Stimulated activated CD4-positive, alpha-beta T cell treated with anti-CD3 and anti-CD28 coated beads, Interleukin-1b, Interleukin-23, amount 100 ng/mL, for 1 hour (primary cell): ENCODE measurements at places on chromosomes 4 and X.

GRCh38 chr4:825971-826330 lies at the start of gene CPLX1:
Gene CPLX1 (minus strand): TSS chr4:826129. CDS start chr4:824522, 1,607 bp downstream.
- DNase-seq, result no peak

DNA sequence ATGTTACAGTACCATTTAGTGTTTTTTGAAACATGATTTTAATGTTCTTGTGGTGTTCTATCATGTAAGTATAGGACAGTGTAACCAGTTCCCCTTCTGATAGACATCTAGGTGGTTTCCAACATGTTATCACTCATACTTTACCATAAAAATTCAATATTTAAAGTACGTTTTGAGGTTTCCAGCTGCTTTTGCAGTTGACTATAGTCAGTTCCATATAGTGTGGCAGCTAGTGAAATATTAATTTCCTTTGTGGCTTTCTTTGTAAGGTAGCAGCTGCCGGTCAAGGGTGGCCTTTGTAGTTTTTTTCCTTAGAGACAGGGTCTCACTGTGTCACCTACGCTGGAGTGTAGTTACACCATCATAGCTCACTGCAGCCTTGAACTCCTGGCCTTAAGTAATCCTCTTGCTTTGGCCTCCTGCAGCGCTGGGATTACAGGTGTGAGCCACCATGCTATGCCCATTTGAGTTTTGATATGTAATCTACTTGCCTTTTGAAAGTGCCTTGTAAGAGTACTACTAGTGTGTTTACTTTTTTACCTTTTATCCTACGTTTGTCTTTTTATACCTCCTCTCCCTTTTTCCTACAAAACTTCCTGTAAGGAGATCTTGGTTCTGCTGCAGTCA lies 63.0 kb downstream of the ARHGAP10 start:
- no peak for DNase-seq

DNA sequence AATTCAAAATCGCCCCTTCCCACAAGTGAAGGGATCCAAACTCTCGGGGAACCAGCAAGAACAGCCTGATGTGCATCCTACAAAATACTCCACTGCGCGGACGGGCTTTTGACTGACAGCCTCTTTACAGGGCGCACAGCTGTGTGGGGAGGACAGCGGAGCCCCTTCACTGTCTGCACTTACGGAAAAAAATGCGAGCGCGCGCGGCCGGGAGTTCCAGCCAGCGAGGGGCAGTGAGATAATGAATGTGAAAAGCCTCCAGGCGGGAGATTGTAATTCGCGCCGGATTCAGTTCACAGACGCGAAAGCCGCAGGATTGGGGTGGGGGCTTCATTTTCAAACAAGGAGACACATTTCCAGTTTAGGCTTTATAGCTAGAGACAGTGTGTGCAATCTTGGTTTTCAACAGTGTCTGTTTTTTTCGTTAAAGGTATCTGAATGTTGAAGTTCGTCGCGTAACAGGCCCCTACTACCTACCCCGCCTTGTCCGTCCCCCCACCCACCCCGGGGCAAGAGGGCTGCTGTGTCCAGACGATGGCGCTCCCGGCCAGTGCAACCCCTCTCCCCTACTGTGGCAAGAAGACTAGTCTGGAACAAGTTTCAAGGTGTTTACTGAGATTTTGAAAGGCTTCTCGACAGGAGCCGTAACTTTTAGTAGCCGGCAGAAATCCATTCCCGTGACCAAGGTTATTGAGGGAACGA lies 1.7 kb upstream of the GPR50 start:
- no peak for DNase-seq

GRCh38 chr4:142558851-142559250 lies 287.2 kb downstream of the INPP4B start:
- no peak for DNase-seq

- DNase-seq, result no peak
These were observed 51.8 kb upstream of the BCOR start for GRCh38 chrX:40149286-40150175.

GRCh38 chr4:9949573-9949972 lies 71.7 kb downstream of the SLC2A9 start:
- no peak for DNase-seq

DNA sequence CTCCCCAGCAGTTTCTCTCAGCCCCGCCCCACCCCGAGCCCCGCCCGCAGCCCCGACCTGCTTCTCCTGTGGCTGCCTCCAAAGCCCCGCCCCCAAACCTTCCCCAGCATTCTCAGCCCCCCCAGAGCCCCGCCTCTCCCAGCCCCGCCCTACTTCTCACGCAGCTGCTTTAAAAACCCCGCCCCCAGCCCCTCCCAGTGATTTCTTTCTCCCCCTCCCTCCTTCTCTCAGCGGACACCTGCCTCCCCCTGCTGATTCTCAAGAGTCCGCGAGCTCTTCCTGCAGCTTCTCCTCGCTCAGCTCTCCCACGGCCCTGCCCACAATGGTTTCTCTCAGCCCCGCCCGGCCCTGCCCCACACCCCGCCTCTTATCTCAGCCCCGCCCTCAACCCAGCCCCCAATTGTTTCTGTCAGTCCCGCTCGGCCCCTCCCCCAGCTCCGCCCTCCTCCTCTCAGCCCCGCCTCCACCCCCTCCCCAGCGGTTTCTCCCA lies 636 bp upstream of the EOLA1 start:
- DNase-seq, result peak; percentile 83

DNA sequence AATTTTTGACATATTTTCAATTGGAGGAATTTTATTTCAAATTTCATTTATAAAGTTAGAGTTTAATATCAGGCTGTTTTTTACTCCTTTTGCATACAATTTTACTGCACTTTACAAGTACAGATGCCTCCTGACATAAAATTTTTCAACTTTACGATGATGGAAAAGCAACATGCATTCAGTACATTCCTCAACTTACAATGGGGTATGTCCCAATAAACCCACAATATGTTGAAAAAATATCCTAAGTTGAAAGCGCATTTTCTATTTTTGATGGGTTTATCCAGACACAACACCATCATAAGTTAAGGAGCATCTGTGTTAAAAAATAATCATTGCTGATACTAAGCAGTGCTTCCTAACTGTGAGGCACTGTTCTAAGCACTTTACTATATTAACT lies 4.3 kb downstream of the KLHL5 start:
- DNase-seq, result no peak

GRCh38 chr4:97185233-97185632 lies 958.0 kb downstream of the STPG2 start:
- no peak for DNase-seq

DNA sequence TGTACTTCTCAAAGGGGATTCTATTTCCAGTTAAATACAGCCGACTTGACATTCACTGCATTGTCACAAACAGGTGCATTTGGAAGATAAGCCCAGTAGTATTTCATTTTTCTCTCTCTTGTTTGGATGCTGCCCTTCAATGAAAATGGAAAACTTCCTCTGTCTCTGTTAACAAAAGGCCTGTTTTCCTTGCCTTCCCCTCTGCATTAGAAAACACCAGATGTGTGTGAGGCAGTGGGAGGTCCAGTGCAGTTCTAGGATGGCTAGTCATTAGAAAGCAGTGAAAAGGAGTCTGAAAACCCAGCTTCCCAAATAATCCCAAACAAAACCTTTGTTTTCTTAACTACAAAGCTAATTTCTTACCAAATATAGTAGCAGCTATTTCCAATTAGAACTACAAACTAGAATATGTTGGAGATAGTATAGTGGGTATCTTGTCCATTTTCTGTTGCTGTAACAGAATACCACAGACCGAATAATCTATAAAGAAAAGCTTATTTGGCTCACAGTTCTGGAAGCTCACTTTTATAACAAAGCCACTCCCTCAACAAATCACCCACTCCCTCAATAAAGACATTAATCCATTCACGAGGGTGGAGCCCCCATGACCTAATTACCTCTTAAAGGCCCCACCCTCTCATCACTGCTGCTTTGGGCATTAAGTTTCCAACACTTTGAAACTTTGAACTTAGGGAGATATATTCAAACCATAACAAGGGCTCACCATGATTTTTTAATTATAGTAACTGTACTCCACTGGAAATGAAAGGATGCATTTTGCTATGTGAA lies 452.1 kb upstream of the RPS6KA3 start:
- DNase-seq, result no peak

GRCh38 chr4:179678093-179678814 lies 2236.0 kb upstream of the AGA start:
- no peak for DNase-seq

GRCh38 chr4:41184009-41184408 lies 30.3 kb downstream of the APBB2 start:
- DNase-seq, result no peak

DNA sequence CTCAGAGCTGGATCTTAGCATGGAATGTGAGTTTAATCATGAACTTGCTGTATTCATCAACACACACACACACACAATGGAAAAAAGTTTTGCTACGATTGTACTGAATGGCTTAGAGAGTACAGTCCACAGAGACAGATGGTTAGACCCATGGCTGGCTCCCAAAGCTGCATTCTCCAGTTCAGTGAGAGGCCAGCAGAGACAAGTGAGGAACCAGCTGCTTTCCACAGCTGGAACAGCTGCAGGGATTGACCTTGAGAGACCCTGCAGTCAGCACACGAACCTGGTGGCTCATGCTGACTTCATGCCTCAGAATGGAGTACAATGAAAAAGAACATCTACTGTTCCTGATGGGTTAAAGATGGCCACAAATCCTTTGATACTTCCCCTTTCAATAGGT lies 94.5 kb downstream of the DHX15 start:
- no peak for DNase-seq

GRCh38 chrX:66015152-66015831 lies 24.6 kb downstream of the VSIG4 start:
- no peak for DNase-seq

GRCh38 chr4:124904723-124905388 lies 192.3 kb upstream of the ANKRD50 start:
- no peak for DNase-seq

DNA sequence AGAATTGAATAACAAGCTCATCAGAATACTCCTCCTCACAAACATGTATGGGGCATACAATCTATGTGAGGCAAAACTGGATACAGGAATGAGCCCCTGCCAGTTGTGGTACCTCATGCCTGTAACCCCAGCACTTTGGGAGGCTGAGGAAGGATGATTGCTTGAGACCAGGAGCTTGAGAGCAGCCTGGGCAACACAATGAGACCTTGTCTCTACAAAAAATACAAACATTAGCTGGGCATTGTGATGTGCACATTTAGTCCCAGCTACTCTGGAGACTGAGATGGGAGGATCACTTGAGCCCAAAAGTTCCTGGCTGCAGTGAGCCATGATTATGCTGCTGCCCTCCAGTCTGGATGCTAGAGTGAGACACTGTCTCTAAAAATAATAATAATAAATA lies 611.0 kb downstream of the NLGN4X start:
- DNase-seq, result no peak

DNA sequence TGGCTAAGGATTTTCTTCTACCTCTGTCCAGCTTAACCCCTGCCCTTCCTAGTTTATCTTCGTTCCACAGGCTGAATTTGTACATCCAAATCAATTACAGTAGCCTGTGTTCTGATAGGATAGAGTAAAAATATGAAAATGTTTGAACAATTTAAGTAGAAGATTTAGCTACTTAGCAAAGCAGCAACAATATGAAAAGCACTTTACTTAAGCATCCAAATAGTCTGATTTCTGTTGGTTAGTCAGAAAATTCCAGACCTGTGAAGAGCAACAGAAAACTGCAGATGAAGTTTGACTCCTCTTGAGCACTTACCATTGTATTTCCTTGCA lies 2.0 kb downstream of the ARSJ start:
- no peak for DNase-seq

- no peak for DNase-seq
These were observed 9.3 kb downstream of the BST1 start for GRCh38 chr4:15712214-15712613.
